Fibroblast of skin of right quadriceps (primary cell): ENCODE measurements at places on chromosomes 5 and 9.

- DNase-seq: no peak
Observed at GRCh38 chr5:173719731-173720082, 103.3 kb upstream of the BOD1 start.

DNA sequence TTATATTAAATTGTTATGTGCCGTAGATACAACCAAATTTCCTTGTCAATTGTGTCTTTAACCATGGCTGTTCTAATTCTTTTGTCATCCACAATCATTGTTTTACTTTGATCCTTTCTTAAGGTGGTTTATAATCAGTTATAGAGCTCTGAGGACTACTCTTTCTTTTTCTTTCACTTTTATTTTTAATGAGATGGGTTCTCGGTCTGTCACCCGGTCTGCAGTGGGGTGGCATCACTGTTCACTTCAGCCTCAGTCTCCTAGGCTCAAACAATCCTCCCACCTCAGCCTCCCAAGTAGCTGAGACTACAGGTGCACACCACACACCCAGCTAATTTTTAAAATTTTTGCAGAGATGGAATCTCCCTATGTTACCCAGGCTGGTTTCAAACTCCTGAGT is 74.2 kb downstream of the ANXA2R start:
- no peak for DNase-seq

GRCh38 chr9:16133556-16134227 is 580.8 kb downstream of the CCDC171 start:
- peak; percentile 76 for DNase-seq

DNA sequence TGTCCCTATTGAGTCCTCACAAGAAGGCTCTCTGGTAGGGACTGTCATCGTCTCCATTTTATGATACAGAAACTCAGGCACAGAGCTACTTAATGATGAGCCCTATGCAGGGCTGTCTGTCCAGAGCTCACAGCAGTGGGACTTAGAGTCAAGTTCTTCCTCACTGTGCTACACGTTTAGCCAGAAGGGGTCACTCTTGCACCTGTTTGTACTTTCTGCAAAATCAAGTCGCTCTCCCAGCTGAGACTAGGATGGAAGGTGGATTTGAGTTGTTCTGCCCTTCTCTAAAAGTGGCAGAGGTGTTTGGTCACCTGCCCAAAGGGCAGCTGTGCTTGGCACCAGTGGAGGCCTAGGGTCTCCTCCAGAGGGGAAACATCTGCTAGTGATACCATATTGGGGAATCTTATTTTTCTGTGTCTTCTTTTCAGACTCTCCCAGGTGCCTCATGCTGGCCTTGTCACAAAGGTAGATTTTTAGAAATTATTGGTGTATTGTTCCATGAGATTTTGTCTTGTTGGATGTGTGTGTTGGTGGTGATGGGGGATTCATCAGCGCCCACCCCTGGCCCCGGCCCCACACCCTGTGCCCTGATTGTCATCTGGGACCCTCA is 104.2 kb downstream of the PPARGC1B start:
- DNase-seq: peak; percentile 60

DNA sequence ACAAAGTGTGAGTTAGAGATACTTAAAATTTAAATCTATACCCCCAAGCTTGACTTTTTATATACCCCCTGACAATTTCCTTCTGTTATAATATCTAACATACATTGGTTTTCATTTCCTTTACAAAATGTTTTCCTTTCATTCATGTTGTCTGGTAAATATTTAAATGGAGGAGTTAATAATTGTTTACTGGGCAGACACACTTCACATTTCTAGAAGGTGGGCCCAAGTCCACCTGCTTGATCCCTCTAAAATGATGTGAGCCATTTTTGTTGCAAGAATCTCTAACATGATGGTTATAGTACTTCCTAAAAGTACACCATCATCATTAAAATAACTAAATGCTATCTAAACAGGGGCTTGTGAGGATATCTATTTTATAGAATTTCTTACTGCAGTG is 155.9 kb downstream of the FAM174A start:
- no peak for DNase-seq

DNA sequence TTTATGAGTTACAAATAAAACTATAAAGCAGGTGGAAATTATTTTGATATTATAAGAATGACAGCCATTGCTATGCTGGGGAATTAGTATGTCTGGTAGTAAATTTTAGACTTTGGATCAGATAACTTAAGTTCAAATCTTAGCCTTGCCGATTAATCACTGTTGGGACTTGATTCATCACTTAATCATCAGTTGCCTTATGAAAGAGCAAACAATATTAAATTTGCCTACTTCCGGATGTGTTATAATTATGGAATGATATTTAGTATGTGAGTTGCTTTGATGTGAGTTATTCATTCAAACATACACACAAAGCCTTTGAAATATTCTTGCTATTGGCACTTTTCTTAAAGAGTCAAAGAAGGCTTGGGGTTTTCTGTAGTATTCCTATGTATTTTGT is 717.7 kb downstream of the BRINP1 start:
- no peak for DNase-seq

DNA sequence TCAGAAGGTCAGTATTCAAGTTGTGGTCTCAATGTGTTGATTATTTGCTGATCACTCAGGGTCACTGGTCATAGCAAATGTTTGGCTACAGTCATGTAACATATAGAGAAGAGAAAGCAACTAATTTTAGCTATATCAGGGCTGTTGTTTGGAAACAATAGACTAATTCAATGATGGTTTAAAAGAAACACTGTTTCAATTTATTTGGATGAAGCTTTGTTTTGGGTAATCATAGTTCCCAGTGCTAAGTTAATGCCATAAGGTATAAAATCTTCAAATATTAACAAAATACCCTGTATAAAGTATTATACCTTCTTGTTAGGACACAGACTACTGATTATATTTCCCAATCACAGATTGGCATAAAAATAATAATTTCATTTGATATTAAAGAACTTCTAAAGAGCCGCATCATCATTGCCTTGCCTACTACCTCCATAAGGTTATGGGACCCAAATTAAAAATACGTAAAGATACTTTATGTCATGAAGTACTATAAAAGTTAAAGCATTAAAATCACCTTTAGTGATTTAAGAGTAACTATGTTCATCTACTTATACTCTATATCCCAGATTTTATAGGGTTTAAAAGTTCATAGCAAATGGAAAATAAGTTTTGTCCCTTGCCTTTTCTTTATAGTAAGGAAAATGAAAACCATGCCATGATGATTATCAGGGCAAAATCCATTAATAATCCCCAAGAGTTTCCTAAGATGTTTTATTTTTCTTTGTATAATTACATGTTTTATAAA is 6.0 kb downstream of the NR3C1 start:
- no peak for DNase-seq

DNA sequence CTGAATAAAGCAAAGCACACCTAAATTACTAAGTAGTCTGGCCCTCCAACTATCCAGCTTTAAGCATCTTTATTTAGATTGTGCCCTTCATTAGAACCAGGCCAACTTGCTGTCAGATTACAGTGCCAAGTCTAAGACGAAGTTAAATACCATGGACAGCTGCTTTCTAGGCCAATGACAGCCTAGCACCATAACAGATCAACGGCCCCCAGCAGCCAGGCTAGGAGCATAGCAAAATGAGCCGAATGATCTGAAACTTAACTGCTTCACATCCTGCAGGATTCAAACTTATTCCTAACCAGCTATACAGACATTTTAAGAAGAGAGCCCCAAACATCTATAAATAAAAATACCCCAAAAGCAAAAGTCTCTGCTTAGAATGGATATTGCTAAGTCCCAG is 6.8 kb downstream of the SLC24A2 start:
- no peak for DNase-seq

DNA sequence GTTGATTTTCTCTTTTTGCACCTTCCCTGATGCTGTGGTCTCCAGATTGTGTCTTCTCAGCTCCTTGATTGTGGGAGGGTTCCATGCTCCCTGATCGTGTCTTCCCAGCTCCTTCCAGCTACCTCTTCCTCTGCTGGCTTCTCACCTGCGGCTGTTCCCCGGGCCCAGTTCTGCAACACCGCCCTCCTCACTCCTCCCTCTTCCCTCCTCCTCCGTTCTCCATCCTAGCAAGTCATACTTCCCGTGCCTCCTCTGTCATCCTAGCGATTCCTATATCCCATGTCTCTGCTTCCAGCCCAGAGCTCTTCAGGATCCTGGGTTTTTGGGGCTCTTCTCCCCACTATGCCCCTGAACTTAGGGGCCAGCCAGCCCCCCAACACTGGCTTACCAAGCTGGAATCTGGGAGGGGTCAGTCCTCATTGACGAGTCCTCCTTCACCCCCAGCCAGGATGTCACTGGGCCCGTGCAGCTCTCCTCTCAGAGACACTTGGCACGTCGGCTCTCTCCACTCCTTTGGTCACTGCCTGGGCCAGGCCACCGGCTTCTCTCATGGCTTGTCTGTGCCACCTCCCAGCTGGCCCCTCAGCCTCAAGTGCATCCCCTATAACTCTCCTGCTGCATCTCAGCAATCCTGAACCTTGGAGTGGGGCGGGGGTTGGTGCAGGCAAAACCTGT is 255.4 kb upstream of the MVB12B start:
- no peak for DNase-seq

DNA sequence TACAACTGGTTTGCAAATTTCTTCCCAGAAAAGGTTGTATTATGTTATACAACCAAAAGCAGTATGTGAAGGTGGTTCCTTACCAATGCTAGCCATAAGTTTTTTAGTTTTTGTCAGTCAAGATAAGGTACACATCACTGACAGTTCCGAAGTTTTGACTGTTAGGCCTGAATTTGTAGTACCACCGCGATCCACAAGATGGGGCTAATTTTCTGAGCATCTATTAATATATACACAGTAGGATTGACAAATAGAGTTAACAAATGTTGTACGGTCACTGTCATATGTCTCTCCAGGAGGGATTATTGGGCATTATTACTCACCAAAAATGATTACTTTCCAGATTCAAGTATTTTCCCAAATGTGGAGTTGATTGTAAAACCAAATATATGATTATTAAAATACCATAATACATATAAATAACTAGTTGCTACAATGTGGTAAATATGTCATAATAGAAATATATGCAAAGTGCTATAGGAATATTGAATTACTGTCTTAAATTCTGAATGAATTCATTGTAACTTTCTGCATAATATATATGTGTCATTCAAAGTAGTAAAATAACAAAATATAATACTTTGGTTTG is 28.4 kb upstream of the LRRC19 start:
- DNase-seq: peak; percentile 40

DNA sequence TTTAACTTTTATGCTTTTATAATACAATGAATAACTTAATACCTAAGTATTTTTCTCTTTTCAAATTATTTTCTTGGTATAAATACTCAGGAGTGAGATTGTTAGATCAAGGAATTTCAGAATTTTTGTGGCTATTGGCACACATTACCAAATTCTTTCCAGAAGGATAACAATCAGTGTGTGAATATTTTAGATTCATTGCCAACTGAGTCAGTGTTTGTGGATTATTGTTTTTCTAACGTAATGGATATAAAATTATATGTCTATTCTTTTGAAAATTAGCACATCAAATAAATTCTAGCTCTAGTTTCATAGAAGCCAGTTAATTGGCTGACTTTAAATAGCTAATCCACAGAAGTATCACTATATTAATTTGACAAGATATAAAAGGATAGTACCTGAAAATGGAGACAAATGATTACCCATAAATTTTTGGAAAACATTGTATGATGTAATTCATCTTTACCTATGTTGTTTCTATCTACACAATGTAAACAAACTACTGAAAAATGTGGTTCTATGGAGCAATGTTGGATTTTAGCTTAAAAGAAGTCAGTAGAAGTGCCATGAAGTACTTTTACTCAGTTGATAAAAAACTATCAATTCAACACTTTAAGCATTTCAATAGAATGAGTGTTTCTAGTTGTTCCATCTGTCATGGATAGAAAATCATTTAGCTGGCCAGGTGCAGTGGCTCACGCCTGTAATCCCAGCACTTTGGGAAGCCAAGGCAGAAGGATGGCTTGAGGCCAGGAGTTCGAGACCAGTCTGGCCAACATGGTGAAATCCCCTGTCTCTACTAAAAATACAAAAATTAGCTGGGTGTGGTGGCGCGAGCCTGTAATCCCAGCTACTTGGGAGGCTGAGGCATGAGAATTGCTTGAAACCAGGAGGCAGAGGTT is 185.1 kb downstream of the ADAMTSL1 start:
- peak; percentile 83 for DNase-seq

DNA sequence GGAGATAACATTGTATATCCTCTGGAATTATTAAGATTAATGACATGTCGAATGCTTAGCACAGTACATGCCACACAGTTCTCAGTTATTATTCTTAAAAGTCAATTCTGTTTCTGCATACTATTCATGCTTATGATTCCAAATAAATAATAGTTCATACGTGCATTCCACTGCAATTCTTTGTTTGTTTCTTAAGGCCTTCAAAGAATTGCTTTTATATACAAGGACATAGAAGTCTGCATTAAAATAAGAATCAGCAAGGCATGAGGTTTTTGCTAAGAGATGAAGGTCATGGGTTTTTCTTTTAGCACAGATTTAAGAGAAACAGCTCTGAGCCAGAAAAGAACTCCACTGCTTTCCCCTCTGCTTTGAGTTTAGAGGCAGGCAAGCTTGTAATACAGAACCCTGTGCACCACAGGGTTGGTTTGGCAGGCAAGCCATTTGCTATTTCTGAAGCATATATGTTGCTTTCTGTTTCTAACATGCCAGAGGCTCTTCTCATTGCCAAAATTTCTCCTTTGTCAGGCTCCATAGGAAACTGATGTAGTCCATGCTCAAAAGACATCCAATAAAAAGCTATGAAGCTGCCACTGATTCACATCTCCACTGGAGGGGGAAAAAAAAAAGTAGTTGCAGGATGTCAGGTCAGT is 420.6 kb upstream of the TYRP1 start:
- no peak for DNase-seq

DNA sequence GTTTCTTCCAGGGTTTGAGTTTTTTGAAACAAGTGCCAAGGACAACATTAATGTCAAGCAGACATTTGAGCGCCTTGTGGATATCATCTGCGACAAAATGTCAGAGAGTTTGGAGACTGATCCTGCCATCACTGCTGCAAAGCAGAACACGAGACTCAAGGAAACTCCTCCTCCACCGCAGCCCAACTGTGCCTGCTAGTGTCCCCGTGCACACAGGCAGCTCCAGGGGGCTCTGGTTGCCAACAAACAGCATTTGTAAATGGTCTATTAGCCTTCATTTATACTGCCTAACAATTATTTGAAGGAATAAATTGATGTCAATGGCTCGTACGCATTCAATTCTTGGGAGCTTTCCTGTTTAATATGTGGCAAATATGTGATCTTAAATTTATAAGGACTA is 268.3 kb downstream of the RAB3C start:
- DNase-seq: no peak

DNA sequence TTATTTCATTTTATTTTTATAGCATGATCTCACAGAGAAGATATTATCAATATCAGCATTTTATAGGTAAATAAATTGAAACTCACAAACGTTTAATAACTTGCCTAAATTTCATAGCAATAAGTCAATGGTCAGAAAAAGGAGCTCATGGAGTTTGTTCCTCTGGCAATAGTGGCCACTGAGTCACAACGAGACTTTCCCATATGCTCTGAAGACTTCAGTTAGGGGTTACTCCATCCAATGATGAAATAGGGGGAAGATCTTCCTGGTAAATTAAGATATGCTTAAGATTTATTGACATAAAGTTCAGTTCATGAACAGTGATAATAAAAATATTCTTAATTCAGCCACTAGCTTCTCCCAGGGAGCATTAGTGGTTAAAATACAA is 43.5 kb upstream of the HTR4 start:
- no peak for DNase-seq

- DNase-seq: no peak
Observed at GRCh38 chr9:133111808-133112662, 9.0 kb downstream of the RALGDS start.
